ENCODE measurements at places on chromosomes 2 and 18. TPM values are rescaled to one million over a fixed set of nuclear protein-coding genes. Genes with fewer than 3 reads are reported as not detected.

DNA sequence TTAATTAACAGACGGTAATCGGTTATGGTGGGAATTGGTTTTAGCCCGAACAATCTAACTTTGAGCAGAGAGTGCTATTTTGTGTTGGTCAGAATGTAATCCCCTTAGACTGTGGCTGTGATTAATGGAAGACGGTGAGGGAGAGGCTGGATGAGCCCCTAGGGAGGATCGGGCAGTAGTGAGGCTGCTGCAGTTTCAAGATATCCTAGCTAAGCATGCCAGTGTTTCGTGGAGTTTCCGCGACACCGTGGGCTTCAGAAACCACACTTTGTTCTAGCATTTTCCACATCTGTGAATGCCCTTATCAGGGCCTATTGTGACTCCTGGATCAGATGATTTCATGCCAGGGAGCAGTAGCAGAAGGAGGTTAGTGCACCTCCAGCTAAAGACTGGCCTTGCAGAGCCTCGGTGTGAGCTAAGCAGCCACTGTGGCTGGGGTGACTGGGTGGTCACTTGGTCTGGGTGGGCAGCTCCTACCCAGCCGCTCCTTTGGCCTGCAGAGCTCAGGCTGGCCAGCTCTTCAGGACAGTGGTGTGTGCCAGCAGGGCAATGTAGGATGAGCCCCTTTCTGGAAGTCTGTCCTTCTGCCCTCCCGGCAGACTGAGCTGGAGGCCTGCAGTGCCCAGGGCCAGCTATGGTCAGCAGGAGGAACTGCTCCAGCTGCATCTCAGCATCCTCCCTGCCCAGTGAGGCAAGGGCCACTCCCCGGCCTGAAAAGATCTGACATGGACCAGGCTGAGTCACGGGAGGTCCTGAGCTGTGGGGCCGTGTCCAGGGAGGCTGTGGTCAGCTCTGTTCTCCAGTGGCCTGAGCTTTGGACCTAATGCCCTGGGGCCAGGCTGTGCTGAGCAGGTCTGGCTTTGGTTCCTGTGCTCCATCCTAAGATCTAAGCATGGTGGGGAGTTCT lies 142.6 kb upstream of the GPC1 start:
- DNase-seq, result no peak

GRCh38 chr18:45708831-45709230 lies 15.2 kb upstream of the SLC14A1 start:
- DNase-seq, result no peak

- DNase-seq, result no peak
These were observed 15.6 kb downstream of the SLC39A10 start for GRCh38 chr2:195672674-195673073.

DNA sequence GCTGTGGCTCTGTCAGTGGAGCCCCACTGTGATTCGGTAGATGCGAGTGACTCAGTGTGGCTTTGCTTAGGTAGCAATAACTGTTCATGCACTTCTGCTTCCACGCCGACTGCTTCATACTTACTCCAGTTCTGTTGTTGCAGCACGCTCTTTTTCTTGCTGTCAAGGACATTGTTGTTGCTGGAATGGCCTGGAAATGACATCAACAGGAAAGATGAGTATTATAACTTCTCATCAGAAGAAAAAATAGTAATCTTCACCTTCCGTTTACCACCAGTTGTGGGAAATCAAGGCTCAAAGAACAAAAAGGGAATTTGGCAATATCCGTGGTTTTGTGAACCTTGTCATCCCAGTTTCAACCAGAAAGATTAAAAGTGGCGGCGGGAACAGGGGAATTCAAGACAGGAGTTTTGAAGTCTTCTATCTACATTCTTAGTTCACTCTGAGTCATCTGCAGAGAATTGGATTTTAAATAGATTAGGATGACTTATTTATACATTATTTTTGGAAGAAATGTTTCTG lies 8.3 kb downstream of the TM4SF20 start:
- DNase-seq, result no peak

DNA sequence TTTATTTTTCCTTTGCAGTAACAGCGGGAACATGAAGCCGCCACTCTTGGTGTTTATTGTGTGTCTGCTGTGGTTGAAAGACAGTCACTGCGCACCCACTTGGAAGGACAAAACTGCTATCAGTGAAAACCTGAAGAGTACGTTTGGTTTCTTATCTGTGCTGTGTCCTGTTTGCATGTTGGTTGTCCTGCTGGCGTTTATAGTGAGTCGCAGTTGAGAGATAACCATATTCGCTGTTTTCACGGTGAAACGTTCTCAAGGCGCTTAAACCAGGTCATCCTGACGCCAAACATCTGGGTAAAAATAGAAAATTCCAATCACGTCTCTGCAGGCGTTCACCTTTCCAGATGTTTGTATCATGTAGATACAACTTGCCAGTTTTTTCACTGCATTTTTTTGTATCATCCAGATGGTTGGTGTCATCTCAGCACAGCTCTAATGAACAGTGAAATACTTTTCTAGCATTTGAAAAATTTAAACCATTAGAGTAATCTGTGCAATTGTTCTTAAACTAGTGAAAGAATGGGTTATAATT lies 21.2 kb downstream of the CLUL1 start:
- DNase-seq, result no peak

DNA sequence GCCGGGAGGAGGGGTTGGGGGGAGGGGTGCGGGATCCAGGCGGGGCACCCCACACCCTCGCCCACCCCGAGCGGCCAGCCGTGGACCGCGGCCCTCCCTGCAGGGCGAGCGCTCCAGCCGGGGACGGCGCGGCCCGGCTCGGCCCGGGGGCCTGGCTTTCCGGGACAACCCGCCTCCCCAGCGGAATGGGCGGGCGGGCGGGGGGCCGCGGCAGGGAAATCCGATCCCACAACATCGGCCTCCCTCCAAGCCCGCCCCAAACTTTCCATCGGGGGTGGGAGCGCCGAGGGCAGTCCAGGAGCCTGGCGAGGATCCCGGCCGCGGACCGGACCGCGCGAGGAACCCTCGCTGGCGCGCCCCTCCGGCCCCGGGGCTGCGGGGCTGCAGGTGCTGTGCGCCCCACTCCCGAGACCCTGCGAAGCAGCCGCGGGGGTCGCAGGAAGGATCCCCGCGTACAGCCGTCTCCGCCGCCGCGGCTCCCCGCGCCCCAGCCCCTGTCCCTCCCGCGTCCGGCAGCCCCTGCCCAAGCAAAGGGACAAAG lies 529 bp downstream of the SEMA4C start:
- peak; percentile 71 for DNase-seq

DNA sequence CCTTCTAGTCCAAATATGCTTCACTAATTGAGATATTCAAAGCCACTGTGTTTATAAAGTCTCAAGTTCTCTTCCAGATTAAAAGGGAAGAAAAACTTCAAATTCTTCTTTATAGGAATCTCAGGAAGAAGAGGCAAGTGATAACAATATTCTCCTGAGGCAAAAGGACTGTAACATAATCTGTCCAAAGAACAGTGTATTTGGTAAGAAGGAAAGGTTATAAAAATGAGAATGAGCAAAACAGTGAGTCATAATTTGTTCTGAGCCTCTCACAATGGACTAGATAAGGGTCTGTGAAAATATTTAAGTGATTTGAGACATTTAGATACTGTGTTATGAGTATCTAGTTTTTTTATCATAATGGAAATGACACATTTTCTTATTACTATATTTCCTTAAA lies 44.3 kb downstream of the SNRPD1 start:
- no peak for DNase-seq

GRCh38 chr2:67658820-67659219 lies 261.7 kb downstream of the ETAA1 start:
- DNase-seq, result no peak

DNA sequence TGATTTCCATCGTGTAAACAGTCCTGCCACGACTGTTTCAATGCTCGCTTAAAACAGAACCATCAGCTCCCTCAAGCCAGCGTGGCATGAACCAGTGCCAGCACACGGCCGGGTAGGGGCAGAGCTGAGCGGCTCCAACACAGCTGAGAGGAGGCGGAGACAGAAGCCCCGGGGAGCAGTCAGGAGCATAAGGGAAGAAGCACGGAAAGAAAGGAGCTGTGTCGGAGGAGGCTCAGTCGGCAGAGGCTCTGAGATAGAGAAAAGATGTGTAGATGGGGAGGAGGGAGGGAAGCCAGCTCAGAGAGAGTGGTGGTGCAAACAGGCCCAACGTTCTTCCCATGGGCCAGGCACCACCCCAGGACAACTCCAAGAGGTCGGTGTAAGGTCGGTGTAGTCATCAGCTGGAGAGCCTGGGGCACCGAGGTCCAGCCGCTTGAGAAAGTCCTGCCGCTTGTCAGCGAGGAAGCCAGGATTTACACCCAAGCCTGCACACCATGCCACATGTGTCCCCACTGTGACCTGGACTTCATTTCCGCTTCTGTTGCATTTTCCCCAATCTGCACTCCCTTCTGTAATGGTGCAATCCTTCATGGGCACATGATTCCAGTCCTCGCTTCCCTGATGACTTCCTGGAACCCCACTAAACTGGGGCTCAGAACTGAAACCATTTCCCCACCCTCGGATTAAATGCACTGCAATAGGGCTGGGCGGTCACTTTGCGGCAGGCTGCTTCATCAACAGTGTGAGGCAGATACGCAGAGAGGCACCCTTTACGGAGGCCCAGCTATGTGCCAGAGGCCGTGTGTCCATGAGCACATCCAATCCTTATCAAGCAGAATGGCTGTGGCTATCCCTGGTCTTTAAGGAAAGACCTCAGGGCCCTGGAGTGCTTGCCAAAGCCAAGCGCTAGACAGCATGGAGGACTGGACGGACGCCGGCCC lies 43.5 kb downstream of the CYP27C1 start:
- no peak for DNase-seq

GRCh38 chr2:111698743-111699554 lies 185.0 kb downstream of the ANAPC1 start:
- DNase-seq, result no peak

DNA sequence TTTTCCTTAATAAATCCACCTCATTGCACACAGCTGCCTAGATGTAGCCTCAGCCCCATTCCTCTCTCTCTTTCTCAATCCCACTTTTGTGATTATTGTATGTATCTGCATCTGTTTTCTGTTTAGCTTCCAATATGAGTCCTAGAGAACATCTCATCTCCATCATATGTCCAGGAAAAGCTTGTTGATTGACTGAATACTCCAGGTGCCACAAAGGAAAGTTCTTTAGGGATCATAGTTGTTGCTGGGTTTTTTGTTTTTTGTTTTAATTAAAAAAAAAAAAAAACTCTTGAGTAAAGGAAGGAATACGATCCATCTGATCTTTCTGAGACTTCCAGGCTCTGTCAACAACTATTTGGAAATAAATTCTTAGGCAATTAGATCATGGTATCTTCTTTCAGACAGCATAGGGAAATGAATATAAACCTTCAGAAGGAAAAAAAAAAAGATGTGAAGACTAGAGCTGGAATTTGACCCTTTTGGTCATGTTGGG lies 42.5 kb downstream of the KIAA2012 start:
- DNase-seq, result no peak

- DNase-seq, result no peak
These were observed 1.8 kb upstream of the CCDC68 start for GRCh38 chr18:54961016-54961423.

DNA sequence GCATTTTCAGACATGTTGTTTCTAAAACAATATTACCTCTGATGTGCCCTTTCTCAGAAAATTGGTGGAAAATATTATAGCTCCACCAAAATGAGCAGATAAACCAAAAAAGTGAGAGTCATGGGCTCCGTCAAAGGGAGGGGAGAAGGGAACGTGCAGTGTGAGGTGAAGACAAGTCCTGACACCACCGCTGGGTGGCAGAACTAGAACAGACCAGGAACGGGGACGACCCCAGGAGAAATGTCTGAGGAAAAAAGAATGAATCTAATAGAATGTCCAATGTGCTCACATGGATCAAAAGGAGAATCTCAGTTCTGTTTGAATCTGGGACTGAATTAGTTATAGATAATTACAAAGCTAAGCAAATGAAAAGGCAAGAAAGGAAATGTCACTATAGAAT lies 22.6 kb upstream of the BCL2 start:
- DNase-seq, result peak; percentile 53

DNA sequence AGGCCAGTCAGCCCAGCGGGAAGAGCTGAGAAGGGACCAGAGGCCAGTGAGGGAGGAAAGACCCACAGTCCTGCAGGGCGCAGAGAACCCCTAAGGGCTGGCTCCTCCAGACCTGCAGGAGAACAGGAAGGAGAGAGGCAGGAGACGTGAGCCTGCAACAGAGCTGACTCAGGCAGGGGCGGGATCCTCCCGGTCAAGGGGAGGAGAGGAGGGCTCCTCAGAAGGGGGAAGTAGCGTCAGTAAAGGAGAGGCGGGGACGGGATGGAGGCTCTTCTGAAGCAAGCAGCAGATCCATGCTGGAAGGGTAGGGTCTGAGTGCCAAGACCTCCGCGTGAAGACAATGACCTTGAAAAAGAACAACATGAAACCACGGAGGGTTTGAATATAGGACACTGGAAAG lies 50.8 kb downstream of the TRABD2A start:
- no peak for DNase-seq

DNA sequence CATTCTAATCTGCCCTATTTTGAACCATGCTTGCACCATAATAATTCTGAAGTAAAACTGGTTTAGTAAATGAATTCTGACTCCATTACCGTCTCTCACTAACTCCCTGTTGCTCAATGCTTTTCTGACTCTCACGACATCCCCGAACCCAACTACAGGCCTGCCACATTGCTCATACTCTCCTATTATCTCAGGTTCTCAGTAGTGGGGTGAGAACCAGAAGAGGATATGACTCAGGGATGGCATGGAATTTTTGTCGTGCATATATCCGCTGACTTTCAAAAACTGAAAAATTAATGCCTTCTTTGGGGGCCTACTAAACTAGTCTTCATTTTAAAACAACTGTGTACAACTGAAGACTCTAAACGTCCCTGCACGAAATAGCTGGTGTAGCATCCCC lies 34.3 kb downstream of the NETO1 start:
- no peak for DNase-seq

GRCh38 chr2:3512086-3512485 lies 7.2 kb downstream of the ADI1 start:
- no peak for DNase-seq

DNA sequence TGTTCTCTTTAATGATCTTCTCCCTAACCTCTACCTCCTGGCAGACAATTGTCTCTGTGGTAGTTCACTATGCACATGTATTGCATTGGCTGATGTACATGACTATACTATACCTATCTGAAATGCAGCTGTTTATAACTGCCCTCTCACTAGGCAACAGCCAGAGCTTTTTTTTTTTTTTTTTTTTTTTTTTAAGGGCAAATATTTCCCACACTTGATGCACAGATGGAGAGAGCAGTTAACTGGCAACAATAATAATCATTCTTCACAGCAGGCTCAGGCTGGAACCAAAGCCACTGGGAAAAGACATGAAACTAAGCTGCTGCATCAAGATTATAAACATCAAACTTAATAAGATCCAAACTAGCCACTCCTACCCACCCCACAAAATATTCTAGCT lies 707.7 kb downstream of the LRP1B start:
- no peak for DNase-seq

The CHRNA1 gene
- not detected for total RNA-seq

The CNDP1 gene
- not detected for total RNA-seq

The ADCY3 gene
- total RNA-seq, result 50.5 TPM

The METTL8 gene
- 79.7 TPM for total RNA-seq

The DUSP2 gene
- 10.1 TPM for total RNA-seq

The CCDC68 gene
- total RNA-seq, result 0.92 TPM

The ZEB2 gene
- 0.13 TPM for total RNA-seq

The COBLL1 gene
- 6.2 TPM for total RNA-seq

All from H1 (cell line).